CD4-positive, alpha-beta T cell treated with Interleukin-15 for 1 hour (primary cell): ENCODE measurements at places on chromosomes 12 and 14.

DNA sequence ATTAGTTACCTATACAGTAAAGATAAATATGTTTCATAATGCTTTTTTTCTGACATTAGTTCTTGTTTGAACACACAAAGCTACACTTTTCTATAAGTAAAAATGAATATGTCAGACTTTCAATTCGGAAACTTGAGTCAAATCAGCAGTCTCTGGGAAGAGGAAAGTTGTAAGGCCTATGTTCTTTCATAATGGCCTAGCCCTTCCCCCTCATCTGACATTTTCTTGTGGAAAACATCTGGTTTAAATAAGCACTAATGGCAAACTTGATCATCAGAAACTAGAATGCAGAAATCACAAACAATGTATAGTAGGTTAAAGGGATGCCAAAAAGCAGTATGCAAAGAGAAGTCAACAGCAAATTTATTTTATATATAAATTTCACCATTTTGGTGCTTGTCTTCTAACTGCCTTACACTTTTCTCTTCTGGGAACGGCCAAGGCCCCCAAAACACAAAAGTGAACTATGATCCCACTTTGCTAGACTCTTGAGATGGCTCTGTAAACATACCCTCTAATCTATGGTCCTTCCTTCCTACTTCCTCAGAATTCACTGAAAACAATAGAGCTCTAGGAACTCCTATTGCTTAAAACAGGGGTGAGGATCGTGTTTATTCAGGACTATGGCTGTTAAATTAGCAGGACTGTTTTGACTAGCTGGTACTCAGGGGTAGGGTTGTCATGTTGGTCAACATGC lies 444.1 kb downstream of the RAD51B start:
- no peak for DNase-seq

DNA sequence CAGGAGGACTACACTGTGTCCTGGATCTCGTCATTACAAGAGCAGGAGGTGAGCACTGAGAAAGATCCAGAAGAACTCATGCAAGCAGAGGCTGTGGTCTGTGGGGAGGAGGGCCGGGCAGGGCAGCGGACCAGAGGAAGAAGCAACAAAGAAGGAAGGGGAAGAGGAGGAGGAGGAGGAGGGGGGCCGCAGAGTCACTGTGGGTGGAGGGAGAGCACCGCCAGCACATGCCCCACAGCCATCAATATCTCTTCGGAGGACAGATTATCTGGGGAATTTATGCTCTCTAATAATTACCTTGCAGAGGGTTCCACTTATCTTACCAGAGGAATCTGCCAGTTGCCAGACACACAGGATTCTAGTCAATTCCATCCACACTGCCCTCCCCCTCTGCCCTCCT lies 105.6 kb downstream of the DPF3 start:
- no peak for DNase-seq

- no peak for DNase-seq
These were observed 108.7 kb downstream of the BCAT1 start for GRCh38 chr12:24840046-24840800.

GRCh38 chr12:27576667-27577347 lies 52.8 kb downstream of the PPFIBP1 start:
- DNase-seq, result no peak

- no peak for DNase-seq
These were observed 48.5 kb downstream of the WDR20 start for GRCh38 chr14:102188187-102188586.

GRCh38 chr14:20905676-20906075 lies 14.5 kb downstream of the RNASE3 start:
- DNase-seq, result no peak

- DNase-seq, result no peak
These were observed 977 bp downstream of the HEATR5A start for GRCh38 chr14:31419179-31419966.

DNA sequence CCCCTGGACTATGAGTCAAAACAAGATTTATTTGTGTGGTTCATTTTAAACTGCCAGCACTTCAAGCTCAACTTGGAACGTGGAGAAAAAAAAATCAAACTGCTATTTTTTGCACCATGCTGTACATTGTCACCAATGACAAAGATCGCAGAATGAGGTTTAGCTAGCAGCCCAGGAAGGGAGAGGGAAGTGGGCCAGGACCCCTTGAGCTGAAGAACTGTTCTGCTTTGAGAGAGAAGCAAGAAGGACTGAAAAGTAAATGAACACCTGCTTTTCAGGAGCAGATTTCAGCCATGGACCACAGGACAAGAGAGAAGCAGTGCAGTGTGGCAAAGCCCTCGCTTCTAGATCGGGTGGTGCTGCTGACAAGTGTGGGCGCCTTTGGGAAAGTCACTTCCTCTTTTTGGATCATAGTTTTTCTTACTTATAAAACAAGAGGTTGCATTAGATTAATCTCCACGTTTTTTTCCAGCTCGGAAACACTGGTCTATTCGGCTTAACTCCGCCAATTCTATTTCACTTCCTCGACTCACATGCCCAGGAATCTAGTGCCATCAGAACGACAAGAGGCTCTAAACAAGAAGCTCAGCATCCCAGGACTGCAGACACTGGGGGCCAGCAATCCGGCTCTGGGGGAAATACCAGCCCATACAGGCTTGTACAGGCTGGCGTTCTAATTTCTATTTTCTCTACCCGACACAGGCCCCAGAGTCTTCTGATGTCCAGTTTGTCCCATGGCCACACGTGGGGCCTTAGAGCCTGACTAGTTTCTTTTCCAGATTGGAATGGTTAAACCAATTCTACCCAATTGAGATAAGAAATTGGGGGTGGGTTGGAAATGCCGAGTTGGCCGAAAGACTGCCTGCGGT lies 129.9 kb downstream of the CRACR2A start:
- DNase-seq, result no peak

DNA sequence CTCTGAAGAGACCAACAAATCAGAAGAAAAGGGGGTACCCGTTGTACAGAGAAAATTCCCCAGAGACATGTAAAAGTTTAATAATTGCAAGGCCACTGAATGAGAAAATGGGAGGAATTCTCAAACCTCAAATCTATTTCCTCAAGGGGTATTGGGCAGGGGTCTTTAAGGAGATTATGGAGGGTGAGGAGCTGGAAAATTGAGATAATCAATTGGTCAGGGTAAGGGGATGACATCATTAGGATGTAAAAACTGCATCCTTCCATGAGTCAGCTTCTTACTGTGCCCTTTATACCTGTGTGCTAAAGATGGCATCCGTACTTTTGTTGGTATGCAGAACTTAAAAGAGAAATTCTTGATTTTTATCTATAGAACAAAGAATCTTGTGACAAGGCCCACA lies 641.5 kb downstream of the LRFN5 start:
- DNase-seq, result no peak

DNA sequence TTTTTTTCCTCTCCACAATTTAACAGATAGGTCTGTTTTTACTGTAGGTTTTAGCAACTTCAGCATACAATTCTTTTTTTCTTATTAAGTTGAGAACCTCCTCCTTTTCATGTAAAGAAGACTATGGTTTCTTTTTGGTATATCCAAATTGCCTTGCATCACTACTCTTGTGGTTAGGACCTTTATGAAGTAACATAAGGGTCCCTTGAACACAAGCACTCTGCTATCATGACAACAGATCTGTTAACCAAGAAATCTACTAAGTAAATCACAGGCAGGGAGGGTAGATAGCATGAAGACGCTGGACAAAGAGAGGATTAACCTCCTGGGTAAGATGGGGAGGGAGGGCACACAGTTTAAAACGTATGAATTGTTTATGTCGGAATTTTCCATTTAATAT lies 380.6 kb downstream of the CCDC91 start:
- DNase-seq, result no peak

DNA sequence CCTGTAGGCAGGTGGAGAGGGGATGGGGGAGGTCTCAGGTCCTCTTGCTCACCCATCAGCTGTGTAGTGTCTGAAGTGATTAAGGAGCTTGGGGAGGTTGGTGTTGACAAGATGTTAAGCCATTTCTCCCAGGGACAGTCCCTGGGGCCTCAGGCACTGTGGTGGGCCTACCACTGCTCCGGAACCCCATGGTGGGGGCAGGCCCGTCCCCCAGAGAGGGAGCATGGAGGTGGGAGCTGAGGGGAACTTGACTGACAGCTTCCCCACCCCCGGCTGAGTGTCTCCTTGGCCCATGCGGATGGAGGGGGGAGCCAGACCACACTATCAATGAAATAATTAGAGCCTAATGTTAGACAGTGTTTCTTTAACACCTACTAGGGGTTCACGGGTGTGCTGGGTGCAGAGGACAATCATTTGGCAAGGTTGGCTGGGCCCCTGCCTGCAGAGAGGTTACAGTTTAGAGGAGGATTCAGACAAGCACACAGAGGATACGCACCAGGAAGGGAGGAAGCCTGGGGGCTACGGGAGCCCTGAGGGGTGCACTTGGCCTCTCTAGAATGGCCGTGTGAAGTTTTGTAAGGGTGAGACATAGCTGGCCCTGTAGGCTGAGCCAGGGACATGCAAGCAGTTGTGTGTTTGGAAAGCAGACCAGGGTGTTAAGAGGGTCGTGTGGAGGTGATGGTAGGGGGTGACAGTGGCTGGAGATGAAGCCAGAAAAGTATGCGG lies 19.3 kb upstream of the KRT80 start:
- peak; percentile 5 for DNase-seq

- peak; percentile 54 for DNase-seq
These were observed 711 bp upstream of the ETV6 start for GRCh38 chr12:11648514-11649412.

DNA sequence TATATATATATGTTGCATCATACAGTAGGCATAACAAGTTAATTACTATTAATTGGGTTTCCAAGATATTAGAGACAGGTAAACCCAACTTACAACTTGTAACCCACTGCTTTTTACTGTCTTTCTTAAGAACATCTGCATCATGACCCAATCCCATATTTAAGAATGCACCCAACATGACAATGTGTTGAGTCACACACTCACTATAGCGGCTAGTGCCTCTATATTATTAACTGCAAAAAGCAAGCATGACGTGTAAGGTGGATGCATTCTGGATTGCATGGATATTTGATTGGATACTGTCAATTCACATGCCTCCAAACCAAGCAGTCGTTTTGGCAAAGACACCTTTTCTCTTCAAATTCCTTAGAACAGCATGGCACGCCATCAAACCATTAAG lies 68.2 kb downstream of the KSR2 start:
- DNase-seq, result no peak

GRCh38 chr12:22628228-22628627 lies 3.3 kb downstream of the ETNK1 start:
- no peak for DNase-seq

DNA sequence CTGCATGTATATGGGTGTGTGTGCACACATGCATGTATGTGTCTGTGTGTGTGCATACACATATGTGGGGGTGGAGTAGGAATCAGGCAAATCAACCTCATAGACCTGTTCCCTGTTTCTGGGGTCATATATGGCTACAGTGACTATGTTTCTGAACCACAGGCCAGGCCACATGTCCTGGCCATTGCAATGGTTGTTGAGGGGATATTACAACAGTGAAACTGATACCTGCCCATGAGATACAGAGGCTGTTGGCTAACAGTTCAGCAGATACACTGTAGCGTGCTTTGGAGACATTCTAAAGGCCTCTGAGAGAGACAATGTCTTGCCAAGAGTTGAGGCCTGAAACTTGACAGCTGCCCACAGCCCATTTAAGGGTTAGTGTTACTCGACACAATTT lies 47.3 kb upstream of the FOS start:
- no peak for DNase-seq

DNA sequence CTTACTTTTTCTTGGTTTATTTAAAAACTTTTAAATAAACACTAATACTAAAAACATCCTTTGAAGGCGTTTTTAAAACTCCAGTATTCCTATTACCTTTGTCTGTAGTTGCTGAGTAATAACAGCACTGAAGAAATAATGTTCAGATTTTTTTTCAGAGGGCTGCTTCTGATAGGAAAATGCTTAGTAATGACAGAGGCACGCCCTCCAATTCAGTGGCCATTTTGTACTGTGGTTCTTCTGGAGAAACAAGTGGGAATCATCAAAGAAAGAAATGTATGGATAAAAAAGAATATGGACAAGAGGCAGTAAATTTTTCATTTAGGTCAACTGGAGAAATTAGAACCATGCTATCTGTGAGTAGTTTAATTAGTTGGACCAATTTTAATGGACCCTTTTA lies 13.6 kb downstream of the VEZT start:
- DNase-seq, result no peak

DNA sequence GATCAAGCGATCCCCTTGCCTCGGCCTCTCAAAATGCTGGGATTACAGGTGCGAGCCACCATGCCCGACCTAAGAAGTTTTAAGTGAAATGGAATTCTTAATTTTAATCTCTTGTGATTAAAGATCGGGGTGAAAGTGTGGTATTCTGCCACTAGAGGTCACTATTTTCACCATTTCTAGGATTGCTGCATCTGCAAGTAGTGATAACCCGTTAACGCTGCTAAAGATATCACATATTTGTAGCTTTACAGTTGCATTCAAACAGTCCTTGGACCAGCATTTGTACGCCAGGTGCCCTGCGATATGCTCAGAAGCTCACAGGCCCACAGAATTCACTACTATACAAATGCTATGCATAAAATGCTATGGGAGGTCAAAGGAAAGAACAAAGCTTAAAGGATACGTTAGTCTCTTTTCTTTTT lies 19.3 kb downstream of the CCDC62 start:
- no peak for DNase-seq

- peak; percentile 23 for DNase-seq
These were observed 67.8 kb upstream of the NAP1L1 start for GRCh38 chr12:76152181-76152807.

- no peak for DNase-seq
These were observed 7.0 kb downstream of the ISCA2 start for GRCh38 chr14:74500417-74501134.

- DNase-seq, result no peak
These were observed at the start of gene MORN3 for GRCh38 chr12:121669521-121669900. Gene MORN3, minus strand, starts transcription at chr12:121669654. Its CDS starts 171 bp downstream, at chr12:121669483.

GRCh38 chr12:116201908-116202307 lies 75.6 kb downstream of the MED13L start:
- DNase-seq, result no peak

DNA sequence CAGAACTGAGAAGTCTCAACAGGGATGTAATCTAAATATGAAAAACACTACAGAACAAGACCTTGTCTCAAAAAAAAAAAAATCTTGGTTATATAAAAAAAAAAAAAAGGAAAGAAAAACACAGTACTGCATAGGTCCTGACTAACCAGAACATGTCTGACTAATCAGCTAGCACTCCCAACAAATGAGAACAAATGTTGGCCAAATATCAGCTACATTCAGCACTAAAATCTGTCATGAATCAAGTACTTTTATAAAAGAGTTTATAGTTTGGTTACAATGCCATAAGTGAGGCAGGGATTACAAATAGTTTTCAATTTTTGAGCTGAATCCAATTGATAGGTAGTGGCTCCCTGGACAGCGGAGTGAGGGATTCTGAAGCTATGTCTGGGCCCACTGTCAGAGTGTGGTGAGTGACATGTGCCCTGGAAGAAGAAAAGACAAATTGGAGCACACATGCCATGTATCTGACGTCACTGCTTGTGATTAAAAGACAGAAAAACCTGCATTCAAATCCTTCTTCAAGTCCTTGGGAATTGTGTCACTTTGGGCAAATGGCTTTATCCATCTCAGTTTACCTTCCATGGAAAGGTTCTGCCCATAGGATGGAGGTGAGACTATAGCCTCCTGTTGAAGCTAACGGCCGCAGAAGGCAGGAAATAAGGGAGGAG lies 5.6 kb upstream of the FAM234B start:
- no peak for DNase-seq
